ENCODE measurements at places on chromosomes 5 and 9.

GRCh38 chr9:122008559-122008958 lies 84.5 kb downstream of the TTLL11 start:
- DNase-seq: no peak

DNA sequence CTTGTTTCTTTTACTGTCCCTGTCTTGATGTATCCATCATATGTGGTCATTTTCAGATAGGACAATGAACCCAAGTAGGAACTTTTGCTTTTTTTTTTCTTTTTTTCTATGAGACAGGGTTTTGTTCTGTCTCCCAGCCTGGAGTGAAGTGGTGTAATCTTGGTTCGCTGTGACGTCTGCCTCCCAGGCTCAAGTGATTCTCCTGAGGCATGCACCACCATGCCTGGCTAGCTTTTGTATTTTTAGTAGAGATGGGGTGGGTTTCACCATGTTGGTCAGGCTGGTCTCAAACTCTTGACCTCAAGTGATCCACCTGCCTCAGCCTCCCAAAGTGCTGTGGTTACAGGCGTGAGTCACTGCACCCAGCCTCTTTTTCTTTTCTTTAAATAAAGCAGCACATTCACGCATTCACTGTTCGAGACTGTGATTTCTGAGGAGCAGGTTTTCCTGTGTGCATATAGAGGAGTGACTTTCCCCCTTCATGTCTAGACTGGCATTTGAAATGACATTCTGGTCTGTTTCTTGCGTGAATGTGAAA lies 448.5 kb downstream of the KDM4C start:
- no peak for DNase-seq

GRCh38 chr9:70006306-70006705 lies 37.3 kb upstream of the MAMDC2 start:
- DNase-seq: peak; percentile 52

GRCh38 chr5:151205411-151205810 lies 18.5 kb downstream of the CCDC69 start:
- no peak for DNase-seq

DNA sequence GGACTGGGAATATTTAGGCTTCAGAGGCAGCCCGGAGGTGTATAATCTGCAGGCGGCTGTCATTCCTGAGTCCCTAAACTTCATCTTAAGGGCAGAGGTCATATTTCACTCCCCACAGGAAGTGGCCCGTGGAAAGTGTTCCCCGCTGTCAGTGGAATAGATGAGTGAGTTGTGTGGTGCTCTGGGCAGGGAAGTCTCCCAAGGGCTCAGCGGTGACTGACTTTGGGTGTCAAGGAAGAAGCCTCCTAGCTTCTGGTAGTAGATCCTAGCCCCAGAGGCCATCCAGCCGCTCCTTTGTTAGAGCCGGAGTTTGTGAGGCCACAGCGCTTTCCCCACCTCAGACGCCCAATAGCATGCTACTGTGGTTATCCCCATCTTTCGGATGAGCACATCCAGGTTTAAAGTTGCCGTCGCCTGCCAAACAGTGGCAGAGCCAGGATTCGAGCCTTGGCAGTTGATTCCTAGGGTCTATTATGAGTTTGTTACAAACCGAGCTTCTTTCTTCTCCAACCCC lies 38.9 kb upstream of the TIFAB start:
- DNase-seq: no peak

DNA sequence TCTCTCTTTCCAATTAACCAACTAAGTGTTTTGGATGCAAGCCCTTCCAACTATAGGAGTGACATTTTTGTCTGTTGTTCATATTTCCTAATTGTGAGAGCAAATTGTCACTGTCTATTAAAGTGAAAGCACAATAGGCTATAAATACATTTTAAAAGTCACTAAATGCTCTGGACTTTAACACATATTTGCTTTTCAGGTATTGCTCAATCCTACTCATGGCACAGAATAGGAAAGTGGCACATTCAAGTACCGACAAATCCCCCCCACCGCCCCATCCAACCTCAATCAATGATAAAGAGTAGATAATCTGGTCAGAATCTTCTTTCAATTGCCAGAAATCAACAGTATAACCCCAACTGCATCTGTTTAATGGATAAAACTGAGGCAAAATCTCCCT lies 419.8 kb downstream of the PLK2 start:
- DNase-seq: no peak

DNA sequence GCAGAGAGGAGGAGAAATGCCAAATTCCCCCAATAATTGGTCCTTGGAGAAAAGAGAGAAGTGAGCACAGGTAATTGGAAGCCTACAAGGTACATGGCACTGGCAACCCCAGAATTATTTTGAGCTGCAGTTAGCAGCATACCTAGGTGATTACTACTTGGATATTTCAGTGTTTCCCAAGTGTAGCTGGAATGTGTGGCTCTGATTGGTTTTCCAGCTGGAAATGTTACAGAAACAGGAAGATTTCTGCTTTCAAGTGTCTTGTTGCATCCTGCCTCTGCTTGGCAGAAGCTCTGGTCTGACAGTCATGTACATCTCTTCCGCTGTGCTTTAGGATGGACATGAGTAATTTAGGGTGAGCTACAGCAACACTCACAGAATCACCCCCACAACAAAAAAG lies 262.1 kb downstream of the ENC1 start:
- DNase-seq: peak; percentile 77

DNA sequence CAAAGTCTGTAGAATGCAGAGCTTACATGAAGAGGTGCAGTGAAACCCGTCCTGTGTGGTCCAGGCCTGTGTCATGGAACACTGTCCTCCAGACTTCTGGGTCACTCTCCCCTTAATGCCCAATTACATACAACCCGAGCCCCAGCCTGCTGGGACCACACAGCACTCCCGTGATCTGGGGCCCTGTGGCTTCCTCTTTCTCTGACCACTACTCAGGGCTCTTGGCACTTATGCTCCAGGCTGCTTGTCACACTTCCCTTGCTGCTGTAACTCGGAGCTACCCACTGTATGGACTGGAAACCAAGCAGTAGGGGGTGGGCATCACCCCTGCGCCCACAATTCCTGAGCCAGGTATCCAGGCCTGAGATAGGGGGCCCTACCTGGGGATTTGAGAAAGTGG lies 10.3 kb upstream of the IL3 start:
- no peak for DNase-seq

- DNase-seq: no peak
Measured at GRCh38 chr9:129803676-129804060, 684 bp downstream of the TOR1B start.

- no peak for DNase-seq
Measured at GRCh38 chr9:136799854-136800657, 3.9 kb downstream of the CCDC183 start.
